CD4-positive, alpha-beta T cell treated with Interleukin-2 at 100 ng/mL for 4 hours (primary cell): ENCODE measurements at places on chromosomes 2 and 18.

DNA sequence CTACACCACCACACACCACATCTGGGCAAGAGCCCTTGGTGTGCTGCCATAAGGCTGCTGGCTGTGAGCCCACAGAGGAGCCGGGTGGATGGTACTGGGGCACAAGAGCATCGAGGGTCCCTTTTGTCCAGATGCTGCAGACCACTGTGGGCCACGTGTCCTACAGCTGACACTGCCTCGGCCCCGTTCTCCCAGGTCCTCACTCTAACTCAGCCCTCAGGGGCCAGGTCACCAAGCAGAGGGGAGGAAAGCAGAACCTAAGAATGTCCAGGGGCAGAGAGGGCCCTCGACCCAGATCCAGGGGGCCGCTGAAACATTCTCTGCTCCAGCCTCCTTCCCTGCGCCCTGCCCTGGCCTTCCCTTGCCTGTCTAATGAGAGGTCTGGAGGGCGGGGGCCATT is 91.7 kb upstream of the ASB18 start:
- no peak for DNase-seq

DNA sequence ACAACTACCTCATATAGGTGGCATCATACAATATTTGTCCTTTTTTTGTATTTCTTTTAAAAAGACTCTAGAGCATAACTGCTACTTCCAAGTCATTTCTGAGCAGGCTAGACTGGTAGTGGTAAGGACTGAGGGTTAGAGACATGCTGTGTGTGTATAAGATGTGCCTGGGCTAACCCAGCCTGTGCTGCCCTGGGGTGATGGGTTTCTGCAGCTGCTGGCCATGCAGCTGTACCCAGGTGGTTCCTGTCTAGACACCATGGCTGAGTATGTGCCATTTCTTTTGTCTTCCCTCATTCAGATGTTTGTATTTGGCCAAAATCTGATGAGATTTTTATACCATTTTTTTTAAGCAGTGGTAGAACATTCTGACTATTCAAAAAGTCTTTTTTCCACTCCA is 40.0 kb downstream of the MERTK start:
- no peak for DNase-seq

DNA sequence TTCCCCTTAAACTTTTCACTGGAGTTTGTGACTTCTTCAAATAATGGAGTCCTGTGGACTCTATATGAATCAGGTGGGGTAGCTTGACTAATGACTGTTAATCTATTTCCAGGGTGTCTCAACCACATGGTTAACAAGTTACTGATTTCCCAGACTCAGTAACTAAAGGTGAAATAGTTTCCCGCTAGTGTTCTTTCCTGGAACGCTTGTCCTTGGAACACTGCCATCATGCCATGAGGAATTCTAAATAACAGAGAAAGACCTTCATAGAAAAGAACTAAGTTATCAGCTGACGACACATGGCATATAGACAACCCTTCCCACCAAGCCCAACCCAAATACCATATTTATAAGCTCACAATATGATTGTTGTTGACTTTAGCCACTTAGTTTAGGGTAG is 1027.9 kb upstream of the FAM98A start:
- DNase-seq, result no peak

DNA sequence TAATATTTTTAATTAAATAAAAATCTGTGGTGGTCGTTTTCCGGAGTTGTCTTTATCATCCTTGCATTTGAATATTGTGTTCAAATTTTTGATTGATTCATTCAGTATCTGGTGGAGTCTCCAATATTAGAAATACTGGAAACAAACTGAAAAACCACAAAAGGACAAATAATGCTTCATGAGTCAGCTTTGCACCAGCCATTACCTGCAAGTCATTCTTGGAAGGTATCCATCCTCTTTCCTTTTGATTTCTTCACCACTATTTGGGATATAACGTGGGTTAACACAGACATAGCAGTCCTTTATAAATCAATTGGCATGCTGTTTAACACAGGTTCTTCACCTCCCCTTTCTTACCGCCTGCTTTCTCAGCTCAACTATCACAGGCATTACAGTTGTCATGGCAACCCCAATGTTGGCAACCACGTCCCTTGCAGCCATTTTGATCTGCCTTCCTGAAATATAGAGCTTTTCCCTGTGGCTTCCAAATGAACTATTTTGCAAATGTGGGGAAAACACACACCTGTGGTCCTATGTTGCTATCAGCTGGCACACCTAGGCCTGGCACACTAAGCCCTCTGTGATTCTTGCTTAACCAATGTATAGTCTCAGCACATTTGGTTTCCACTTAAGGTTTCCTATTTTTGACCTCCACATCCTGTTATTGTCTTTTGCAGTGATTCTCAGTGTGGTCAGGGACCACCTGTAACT is 6.5 kb downstream of the CTLA4 start:
- no peak for DNase-seq

- DNase-seq, result no peak
Measured at GRCh38 chr2:170247333-170247732, 69.4 kb downstream of the MYO3B start.

DNA sequence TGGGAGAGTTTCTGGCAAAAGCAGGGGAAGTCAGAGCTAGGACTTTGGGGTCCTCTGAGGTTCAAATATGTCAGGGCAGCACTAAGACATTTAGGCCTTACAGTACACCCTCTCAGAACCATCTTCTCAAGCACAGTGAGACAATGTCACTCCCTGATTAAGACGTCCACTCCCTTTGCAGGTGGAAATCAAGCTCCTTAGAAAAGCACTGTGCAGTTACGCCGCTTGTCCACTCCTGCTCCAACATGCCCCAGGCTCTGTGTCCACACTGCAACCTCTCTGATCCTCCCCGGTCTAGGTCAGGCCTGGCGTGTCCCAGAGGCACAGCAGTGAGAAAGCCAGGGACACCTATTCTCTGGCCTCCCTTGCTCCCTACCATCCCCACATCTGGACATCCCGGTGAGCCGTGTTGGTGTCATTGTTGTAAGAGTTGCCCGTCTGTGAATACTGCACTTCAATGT is 528.6 kb upstream of the ID2 start:
- no peak for DNase-seq

DNA sequence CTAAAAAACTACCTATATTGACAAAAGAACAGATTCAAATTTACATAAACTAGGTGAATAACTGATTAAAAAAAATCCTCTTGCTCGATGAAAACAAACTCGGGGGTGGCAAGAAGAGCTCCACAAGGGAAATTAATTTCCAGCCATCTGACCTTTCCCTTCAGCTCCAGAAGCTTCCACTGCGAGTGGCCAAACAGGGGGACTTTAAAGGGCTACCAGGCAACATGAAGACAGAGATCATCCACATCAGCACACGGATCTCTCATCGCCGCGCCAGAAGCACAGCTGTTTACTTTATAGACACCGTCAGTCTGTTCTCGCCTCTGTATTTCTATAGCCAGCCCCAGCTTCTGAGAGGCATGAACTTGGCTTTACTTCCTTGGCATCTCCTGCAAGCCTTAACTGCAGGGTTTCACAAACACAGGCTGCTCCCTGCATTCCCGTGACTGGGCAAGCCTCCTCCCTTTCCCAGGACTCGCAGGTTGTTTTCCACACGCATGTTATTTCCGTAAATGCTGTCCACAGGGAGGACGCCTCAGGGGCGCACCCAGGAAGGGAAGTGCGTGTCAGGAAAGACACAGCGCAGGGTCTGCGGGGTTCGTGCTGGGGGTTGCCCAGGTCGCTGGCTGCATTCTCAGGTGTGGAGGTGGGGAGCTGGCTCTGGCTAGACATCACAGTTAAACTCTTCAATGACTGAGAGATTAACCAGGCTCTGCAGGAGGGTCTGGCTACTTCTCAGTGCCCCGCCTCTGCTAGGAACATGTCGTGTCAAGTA is 85.0 kb downstream of the USP40 start:
- no peak for DNase-seq

GRCh38 chr18:68436485-68436884 is 278.4 kb downstream of the TMX3 start:
- no peak for DNase-seq
